ENCODE measurements at places on chromosomes 3 and 15.

GRCh38 chr15:38750786-38751185, 186.2 kb upstream of the RASGRP1 start:
- DNase-seq: no peak

DNA sequence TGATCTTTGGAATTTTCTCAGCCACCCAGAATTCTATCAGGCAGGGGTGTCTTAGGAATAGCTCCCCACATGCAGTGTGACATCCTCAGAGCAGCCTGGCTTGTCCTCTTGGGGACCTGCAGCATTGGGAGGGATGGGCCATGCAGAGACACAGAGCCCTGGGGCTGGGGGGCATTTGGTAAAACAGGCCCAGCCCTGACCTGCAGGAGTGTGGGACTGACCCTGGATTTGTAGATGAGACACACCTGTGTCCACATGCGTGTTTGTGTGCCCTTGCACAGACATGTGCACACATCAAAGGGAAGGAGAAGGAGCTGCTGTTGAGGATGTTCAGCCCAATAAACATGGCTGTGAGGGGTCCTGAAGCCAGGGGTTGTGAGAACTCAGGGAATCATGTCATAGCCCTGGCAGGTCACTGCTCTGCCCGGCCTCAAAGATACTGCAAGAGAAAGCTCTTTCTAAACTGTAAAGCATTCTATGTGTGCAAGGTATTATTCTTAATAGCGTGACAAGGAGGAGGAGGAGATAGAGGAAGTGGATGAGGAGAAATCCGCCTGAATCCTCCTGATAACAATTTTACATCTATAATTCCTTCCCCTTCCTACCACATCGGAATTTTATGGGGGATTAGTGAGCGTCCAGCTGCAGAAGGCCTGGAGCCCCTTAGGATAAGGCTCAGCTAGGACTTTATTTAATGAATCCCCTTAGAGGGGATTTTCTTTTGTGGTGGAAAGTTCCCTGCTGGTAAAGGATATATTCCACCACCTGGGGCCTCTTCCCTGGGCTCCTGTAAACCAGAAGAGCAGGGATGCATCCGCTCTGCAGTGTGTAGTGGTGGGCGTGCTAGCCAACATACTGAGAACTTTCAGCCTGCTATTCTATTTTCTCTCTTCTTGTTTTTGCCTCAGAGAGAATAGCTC, 245.5 kb downstream of the EPHB1 start:
- DNase-seq: no peak

- DNase-seq: no peak
These were observed 48.2 kb downstream of the FEM1B start for GRCh38 chr15:68325726-68326125.

GRCh38 chr15:57559875-57560274, 31.8 kb upstream of the MYZAP start:
- DNase-seq: no peak

DNA sequence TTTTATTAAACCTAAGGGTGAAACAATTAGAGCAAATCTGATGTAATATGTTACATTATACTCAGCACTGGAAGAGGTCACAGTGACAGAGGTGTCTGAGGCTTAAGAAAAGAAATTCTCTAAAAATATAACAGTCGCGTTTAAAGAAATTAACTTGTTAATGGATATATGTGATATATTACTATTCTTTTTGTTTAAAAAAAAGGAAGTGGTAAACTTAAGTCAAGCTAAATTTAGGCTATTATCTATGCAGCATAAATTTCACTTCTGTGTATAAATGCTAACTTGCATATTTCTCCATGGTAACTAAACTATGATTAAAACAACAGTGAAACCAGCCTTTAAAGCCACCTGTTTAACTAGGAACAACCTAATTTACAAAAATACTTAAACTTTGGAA, 191.3 kb downstream of the FOXP1 start:
- DNase-seq: no peak

DNA sequence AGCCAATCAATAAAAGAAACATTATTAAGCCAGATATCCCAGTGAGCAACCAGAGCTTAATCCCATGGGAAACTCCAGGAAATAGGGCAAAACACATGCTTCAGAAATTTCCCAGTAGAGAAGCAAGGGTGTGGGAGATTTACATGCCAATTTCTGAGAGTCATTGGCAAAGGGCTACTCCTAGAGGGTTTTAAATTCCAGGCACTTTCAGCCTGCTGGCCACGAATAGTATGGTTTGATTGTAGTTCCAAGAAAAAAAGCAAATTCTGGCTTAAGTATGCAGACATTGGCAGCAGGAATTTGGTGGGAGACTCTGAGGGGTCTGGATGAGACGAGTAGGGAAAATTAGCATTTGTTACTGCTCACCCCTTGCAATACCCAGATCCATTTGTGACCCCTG, 402.1 kb upstream of the SUCLG2 start:
- no peak for DNase-seq

DNA sequence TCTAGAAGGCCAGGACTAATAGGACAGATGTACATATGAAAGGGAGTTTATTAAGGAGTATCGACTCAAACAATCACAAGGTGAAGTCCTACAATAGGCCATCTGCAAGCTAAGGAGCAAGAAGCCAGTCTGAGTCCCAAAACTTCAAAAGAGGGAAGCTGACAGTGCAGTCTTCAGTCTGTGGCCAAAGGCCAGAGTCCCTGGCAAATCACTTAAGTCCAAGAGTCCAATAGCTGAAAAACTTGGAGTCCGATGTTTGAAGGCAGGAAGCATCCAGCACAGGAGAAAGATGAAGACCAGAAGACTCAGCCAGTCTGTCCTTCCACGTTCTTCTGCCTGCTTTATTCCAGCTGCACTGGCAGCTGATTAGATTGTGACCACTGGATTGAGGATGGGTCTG, 11.1 kb upstream of the CELF6 start:
- no peak for DNase-seq

- DNase-seq: no peak
These were observed 6.0 kb downstream of the PHLDB2 start for GRCh38 chr3:111864821-111865656.

DNA sequence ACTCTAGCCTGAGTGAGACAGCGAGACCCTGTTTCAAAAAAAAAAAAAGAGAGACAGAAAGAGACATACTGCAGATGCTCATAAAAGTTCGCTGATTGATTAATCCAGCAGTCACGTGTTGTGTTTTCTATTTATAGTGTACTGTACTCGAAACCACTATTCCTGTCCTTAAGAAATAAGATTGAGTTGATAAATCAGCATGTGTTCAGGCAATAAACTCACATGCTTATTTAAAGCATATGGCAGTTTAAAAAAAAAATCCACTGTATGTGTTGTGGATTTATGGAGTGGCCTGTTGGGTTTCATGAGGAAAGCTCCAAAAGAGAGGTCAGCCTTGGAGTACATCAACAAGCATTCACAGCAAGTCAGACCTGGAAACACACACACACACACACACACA, 17.7 kb downstream of the RPL22L1 start:
- DNase-seq: no peak

DNA sequence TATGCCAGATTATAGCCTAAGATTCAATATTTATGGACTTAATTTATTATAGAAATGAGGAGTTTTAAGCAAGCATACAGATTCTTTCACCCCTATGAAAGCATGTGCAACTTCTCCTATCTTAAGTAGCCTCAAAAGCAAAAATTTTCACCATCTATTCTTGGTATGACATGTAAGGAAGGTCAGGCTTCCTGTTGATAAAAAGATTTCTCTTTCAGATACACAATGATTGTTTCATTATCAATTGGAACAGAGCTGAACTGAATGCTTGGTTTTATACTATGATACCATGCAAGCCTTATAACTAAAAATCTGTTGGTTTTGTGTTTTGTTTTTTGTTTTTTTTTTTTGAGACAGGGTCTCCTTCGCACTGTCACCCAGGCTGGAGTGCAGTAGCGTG, 3.9 kb downstream of the GRK7 start:
- DNase-seq: no peak

- DNase-seq: no peak
These were observed 1.7 kb downstream of the VPS39 start for GRCh38 chr15:42206406-42206805.

DNA sequence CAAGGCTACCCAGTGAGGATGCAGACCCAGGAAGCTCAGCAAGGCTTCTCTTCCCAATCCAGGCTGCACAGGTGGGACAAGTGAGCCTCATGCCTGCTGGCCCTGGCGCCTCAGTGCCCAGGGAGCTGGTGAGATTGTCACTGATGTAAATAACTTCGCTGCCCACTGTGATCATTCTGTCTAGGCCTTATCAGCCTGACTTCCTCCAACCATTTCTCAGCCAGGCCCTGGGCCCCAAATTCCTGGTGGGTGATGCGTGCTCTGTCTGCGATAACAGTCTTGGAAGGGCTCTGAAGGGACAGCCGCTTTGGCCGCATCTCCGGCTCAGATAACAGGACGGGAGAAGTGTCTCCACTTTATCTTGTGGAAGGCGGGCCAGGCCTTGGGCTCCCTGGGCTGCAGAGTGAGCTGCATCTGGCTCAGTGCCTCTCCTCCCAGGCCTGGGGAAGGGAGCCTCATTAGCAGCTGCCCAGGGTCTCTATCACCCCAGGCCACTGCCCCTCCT, 2.2 kb upstream of the FBLN2 start:
- DNase-seq: no peak

DNA sequence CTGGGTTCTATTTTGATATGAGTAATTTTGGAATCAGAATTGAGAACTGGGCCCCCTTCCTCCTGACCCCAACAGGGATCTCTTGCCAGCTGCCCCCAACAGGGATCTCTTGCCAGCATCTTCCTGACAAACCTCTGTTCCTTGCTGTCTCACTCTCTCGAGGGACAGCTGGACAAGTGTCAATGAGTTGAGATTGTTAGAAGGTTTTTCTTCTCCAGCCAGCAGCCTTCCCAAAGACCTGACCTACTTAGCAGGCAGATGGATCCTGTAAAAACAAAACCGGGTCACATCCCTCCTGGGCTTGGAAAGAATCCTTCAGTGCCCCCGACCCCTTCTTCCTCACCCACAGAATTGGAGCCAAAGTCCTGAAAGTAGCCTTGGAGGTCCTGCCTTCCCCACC, 21.6 kb downstream of the LIMD1 start:
- no peak for DNase-seq

- no peak for DNase-seq
These were observed 79.5 kb upstream of the EPHB3 start for GRCh38 chr3:184481984-184482671.

- no peak for DNase-seq
These were observed 133.7 kb upstream of the C2CD4B start for GRCh38 chr15:62298811-62299210.

- no peak for DNase-seq
These were observed 42.4 kb downstream of the CHAC1 start for GRCh38 chr15:40995656-40996055.

DNA sequence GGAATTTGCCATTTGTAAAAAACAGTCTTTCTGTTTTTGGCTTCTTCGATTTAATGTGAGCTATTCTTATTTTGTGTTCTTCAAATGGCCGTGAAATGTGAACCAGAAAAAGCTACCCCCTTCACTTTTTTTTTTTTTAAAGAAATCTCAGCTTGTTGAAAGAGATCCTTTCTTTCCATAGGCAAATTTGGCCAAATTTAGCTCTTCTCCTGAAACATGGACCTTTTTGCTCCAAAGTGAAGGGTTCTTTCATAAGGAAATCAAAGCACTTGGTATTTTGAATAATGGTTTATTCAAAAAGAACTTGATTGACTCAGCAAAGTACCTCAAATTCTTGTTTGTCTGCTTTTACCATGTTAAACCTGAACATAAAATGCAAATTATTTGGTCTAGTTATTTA, 10.1 kb downstream of the RCN2 start:
- no peak for DNase-seq

- no peak for DNase-seq
These were observed 5.4 kb downstream of the HACL1 start for GRCh38 chr3:15595955-15596354.

DNA sequence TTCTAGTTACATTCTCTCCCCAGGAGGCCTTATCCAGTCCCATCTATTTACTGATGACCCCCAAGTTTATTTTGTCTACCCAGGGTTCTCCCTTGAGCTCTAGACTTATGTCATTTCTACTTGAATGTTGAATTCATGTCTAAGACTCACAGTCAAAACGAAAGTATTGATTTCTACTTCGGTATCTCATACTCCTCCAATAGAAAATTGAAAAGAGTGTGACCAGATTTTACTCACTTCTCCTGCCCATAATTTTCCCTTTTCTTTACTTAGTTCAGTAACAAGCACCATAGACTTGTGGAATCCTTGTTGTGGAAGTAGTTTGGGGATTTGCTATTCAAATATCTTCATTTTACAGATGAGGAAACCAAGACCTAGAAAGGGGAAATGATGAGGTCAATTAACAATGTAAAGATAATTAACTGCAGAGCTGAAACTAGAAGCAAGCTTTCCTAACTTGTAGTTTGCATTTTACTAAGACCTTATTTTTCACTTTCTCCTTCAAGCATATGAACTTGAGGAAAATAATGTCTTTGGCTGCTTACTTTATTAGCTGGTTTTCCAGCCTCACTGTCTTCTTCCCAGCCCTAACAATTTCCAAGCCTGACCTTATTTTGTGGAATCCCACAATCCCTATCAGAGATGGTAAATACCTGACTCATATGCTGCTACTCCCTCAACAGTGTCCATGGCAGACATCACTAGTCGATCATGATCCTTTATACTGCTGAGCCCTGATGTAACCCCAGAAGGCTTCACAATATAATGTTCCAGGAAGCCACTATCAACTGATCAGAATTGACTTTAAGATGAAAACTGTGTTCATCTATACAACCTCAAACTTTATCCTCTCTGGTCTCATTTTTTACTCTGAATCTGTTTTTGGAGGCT, 123.9 kb upstream of the AGBL1 start:
- DNase-seq: no peak

- no peak for DNase-seq
These were observed 214.1 kb downstream of the TNIK start for GRCh38 chr3:171245796-171246765.

DNA sequence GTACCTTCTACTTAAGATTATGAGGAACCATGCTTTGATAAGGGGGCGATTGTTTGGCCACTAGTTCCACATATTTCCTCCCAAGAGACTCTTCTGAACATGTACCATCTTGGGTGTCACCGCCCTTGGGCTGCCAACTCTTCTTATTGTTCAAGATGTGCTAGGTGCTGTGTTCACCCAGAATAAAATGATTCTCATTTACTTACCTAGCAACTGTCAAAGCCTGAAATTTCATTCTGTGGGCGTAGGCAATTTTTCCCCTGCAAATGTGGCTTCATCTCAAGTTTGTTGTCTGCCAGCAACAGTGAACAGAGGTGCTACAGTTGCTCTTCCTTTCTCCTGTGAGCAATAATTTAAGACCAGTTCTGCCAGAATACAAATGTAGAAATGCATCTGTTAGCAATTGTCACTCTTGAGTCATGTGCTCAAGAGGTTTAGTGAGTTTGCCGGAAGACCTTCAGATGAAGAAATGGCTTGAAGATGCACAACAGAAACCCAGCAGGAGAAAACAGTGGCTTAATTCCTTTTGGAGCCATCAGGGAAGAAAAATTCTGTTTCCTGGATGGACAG, 41.3 kb upstream of the RARB start:
- no peak for DNase-seq

Measured in dorsolateral prefrontal cortex (tissue), 122 donors.